ENCODE measurements at places on chromosomes 12 and 14. TPM values are rescaled to one million over a fixed set of nuclear protein-coding genes. Genes with fewer than 3 reads are reported as not detected.

KRT73 gene
- not detected for total RNA-seq

TAC3 gene
- not detected for total RNA-seq

PLEKHD1 gene
- under 0.01 TPM for total RNA-seq

KRT4 gene
- total RNA-seq: under 0.01 TPM

CCDC177 gene
- under 0.01 TPM for total RNA-seq

STAC3 gene
- total RNA-seq: 0.50 TPM

XPOT gene
- total RNA-seq: 164 TPM

ITGB7 gene
- total RNA-seq: 0.77 TPM

OR9K2 gene
- not detected for total RNA-seq

SMOC1 gene
- total RNA-seq: not detected

SERPINA9 gene
- total RNA-seq: not detected

All from uterine smooth muscle cell (primary cell).